ENCODE measurements at places on chromosomes 1 and 21.

- no peak for DNase-seq
Observed at GRCh38 chr1:106515375-106515774, 541.1 kb upstream of the PRMT6 start.

DNA sequence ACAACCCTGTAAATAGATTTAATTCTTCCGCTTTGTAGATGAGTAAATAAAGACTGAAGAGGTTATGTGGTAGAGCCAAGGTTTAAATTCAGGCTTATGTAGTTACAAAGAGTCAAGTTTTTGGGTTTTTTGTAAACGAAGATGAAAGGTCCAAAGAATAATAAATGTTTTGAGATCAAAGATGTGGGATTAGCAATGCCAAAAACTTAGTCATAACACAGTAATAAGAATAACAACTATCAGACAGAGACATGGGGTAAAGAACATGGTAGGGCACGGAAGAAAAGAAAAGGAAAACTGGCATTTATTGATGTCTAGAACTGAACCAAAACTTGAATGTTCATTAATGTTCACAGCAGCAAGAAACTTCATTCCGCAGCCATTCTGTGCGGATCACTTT, 42.9 kb downstream of the EXTL2 start:
- no peak for DNase-seq

DNA sequence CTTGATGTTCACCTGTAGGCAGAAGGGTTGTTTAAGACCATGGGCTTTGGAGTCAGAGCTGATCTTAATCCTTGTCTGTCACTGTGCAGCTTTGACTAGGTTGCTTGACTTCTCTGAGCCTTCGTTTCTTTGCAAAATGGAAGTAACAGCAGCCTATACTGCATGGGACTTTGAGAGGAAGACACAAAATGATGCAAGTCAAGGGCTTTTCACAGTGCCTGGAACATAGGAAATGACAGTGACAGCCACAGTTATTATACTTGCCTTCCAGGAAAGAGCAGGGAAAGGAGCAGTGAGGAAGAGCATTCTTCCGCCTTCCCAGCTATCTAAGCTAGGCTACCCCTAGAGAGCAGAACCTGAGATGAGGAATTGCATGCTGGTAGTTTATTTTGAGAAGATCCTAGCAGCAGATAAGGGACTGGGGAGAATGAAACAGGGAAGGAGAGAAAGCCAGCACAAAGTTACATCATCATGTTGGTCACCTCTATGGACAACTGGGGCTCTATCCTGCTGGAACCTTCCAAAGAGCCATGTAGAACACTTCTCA, 3.1 kb downstream of the CSF3R start:
- DNase-seq, result no peak

DNA sequence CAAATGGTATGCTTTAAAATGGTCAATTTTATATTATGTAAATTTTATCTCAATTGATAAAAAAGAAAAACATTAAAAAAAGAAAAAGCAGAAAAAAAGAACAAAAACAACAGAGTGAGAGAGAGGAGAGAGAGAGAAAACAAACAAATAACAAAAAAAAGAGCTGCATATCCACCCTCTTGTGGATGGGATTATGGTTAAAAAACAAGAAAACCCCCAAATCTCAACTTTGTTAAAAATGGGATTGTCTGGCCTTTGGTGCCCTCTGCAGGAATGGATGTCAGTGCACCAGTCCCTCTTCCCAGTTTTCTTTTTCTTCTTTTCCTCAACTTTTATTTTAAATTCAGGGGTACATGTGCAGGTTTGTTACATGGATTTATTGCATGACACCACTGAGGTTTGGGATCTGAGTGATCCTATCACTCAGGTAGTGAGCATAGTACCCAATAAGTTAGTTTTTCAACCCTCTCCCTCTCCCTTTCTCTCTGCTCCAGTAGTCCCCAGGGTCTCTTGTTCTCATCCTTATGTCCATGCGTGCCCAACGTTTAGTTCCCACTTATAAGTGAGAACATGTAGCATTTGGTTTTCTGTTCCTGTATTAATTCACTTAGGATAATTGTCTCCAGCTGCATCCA, 28.1 kb downstream of the RNF187 start:
- DNase-seq, result no peak

- no peak for DNase-seq
Observed at GRCh38 chr1:230123280-230124185, 56.5 kb downstream of the GALNT2 start.

- DNase-seq, result no peak
Observed at GRCh38 chr1:15911927-15912326, 64.0 kb downstream of the ZBTB17 start.

- DNase-seq, result no peak
Observed at GRCh38 chr1:89350298-89350697, 13.6 kb upstream of the GBP6 start.

GRCh38 chr1:167789501-167789900, 67.7 kb downstream of the MPZL1 start:
- no peak for DNase-seq

- no peak for DNase-seq
Observed at GRCh38 chr1:111633736-111634247, 14.2 kb downstream of the RAP1A start.

DNA sequence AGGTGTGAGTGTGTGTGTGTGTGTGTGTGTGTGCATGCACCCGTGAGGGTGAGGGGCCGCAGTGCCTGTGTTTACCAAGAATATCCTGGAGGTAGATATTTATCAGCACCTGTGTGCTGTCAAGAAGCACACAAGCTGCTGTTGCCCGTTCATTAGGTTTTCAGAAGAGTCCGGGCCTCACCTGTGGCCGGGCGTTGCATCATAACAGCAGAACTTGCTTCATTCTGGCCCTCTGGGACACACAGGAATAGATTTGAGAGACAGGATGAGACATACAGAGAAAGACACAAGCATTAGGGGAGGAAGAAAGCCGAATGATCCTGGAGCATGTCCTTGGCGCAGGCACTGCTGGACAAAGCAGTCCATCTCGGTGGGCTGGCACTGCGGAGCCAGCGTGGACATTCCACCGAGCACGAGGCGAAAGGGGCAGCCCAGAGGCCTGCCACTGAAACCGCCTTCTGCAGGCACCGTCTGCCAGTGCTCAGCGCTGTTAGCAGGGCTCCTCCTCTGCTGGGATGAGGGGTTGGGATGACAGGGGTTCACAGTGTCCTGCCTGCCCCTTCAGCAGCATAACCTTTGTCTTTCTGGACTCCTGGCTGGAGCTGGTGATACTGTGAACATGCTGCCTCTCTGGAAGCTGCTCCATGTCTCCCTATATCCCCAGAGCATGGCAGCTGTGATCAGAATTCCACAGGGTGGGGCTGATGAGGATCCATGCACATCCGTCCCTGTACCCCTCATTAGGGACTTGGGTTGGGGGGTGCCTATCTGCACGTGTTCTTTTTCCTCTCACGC, 81.1 kb downstream of the PEX14 start:
- no peak for DNase-seq

GRCh38 chr1:109266965-109267364, 16.0 kb downstream of the PSRC1 start:
- no peak for DNase-seq

DNA sequence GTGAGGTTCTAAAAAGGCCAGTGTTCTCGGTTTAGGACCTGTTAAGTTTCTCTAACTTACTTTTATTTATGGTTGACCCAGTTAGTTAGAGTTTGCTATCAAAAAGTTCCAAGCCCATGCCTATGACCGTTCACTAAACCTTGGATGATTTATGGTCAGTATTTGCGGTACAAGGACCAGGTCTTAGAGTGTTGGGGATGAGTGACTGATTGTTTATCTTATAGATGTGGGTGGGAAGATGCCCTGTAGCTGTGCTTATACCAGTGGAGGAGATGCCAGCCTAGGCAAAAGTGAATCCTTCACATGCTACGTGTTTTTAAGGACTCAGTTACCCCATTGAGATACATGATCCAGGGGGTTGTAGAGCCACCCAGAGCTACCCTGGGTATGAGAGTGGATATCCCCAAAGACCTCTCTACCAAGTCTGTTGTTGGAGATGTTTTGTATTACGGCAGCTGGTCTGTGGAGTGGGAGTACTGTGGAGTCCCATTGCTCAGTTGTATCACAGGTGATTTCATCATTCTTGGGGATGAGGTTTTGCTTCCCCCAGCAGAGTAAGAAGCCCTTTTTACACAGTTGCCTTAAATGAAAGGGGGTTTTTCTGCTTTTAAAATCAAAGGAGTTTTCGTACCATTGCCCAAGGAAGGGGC, 2.1 kb downstream of the SLC22A15 start:
- DNase-seq, result no peak

GRCh38 chr1:41381692-41382479, 20.7 kb downstream of the FOXO6 start:
- DNase-seq, result no peak

GRCh38 chr1:41122851-41123518, 101.5 kb upstream of the SLFNL1 start:
- no peak for DNase-seq

DNA sequence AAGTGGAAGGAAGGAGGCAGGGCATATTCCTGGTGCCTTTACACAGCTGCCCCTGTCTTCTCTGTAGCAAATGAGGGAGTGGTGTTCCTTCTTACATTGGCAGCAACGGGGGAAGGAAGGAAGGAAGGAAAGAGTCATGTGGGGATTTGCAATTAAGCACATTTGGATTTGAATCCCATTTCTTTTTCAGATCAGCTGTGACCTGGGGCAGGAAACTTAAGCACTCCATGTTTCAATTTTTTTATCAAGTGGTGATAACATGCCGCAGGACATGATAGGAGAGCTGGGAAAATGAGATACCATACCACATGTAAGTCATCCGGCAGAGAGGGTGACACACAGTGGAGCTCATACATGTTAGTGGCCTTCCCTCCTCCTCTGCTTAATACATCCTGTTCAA, 186.8 kb downstream of the APP start:
- DNase-seq, result no peak

DNA sequence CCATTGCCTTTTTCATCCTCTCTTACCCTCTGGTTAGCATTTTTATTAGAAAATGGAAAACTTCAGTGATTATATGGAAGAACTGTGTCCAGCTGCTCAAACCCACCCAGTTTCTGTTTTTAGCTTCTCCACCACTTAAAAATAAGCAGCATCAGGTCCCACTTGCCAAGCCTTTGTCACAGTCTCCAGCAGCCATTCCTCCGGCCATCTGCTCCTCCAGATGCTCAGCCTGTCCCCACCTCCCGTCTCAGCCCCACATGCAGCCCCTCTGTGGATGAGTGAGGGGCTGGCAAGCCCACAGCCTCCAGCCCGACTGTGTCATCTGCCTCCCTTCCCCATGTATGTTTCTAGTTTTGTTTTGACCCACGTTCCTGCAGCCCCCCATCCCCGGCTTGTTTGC, 289.7 kb downstream of the HHAT start:
- no peak for DNase-seq

DNA sequence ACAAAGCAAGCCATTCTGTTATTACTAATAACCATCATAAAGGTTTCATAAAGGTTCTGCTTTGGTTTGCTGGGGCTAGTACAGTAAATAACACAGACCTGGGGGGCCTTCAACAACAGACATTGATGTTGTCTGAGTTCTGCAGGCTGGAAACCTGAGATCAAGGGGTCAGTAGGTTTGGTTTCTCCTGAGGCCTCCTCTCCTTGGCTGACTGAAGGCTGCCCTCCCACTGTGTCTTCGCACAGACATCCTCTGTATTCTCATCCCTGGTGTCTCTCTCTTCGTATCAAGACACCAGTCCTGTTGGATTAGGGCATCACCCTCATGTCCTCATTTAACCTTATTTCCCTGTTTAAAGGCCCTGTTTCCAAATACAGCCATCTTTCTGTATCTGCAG, 37.3 kb downstream of the HUNK start:
- DNase-seq, result no peak

DNA sequence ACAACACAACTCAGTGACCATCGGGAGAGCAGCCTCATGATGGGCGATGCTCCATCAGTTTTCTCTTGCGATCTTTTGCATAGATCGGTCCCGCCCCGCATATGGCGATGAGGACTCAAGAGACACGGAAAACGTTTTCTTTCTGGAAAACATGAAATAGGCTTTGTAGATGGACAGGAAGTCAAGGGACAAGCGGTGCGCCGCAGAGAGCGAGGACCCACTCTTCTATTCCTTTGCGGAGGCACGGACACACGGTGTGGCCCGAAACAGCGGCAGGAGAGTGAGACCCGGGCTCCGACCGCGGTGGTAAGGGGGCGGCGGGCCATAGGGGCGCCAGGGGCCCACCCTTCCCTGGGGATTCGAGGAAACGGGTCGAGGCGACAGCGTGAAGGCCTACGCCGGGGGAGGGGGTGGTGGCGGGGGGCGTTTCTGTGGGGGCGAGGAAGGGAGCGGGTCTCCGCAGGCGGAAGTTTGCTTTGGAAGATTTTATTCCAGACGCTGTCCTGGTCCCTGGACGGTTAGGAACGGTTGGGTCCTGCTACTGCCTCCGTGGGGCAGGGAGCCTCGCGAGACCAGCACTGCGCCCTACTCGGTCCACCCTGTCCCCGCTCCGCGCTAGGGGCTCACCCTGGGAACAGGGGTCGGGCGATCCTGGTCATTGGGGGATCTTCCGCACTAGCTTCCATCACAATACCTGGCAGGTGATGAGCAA, 796 bp upstream of the TDRKH start:
- DNase-seq, result no peak

DNA sequence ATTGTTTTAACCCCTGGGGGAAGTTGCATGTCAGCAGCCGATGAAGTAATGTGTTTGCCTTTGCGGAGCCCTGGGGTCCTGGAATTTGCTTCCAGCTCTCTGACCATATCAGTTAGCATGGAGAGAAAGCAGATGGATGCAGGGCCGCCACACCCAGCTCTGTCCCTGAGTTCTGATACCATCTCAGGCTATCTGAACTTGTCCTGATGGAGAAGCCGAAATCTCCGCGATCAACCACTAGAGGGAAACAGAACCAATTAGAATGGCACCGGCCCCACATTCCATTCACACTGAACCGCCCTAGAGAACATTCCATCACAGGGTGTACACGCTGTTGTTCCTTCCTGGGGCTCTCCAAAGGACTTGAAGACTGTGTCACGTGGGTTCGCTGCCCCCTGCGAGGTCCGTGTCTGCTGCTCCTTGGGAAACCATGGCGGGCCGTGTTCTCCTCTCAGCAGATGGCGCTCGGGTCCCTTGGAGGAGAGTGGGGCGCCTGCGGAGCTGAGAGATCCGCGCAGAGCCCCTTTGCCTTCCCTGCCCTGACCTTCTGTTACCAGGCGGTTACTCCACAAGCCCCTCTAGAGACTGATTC, 75.4 kb downstream of the ABCA4 start:
- peak; percentile 19 for DNase-seq

GRCh38 chr1:33902486-33903209, 38.8 kb downstream of the HMGB4 start:
- DNase-seq, result no peak

GRCh38 chr1:219772265-219773036, 155.9 kb downstream of the SLC30A10 start:
- DNase-seq, result no peak

DNA sequence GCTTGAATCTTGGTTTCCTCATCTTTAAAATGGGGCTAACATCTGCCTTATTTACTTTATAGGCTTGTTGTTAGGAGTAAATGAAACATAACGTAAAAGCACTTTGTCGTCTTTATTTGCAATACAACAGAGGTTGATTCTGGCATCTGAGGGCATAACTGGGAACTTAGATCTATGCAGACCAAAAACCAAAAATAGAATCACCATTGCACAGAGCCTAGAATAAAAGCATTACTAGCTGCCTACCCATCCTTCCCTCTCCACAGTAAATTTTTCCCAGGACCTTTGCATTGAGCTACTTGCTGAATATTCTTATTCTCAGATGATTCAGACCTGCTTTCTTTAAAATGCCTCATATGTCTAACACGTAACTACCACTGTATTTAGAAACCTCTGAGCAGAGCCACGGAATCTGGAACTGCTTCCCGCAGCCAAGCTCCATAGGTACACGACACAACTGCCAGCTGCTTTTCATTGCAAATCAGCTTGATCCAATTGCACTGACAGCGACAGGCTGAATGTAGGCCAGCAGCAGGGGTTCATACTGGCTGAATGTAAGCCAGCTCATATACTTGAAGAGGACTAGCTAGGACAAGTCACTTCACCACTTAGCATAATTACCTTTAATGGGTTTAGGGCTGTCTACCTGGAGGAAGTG, 33.2 kb upstream of the SERBP1 start:
- DNase-seq, result no peak

Measured in stimulated activated CD4-positive, alpha-beta T cell treated with anti-CD3 and anti-CD28 coated beads, TNF-alpha, amount 100 ng/mL, for 1 hour (primary cell).